CD4-positive, alpha-beta T cell treated with Interleukin-2 at 100 ng/mL for 4 hours (primary cell): ENCODE measurements at places on chromosomes 7 and 10.

DNA sequence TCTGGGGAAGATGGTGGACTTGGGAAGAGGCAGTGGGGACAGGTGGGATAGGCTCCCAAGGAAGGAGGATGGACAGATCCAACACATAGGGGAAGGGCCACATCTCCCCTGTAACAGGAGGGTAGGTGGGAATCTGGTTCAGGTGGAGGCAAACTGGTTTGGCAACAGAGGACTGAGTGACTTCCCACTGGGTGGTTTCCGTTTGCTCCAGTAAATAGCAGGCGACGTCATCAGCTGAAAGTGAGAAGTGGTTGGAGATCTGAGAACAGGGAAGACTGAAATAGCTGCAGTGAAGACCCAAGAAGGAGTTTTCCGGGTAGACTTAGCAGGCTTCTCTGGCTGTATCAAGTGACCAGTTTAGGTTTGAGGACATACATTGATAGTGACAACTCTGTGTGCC, 504.4 kb downstream of the GALNT17 start:
- no peak for DNase-seq

- no peak for DNase-seq
Observed at GRCh38 chr7:28984631-28985030, 26.5 kb upstream of the TRIL start.

- DNase-seq = no peak
Observed at GRCh38 chr10:111233439-111233838, 156.6 kb downstream of the ADRA2A start.

GRCh38 chr7:39461263-39461820, 104.9 kb upstream of the YAE1 start:
- DNase-seq = no peak

DNA sequence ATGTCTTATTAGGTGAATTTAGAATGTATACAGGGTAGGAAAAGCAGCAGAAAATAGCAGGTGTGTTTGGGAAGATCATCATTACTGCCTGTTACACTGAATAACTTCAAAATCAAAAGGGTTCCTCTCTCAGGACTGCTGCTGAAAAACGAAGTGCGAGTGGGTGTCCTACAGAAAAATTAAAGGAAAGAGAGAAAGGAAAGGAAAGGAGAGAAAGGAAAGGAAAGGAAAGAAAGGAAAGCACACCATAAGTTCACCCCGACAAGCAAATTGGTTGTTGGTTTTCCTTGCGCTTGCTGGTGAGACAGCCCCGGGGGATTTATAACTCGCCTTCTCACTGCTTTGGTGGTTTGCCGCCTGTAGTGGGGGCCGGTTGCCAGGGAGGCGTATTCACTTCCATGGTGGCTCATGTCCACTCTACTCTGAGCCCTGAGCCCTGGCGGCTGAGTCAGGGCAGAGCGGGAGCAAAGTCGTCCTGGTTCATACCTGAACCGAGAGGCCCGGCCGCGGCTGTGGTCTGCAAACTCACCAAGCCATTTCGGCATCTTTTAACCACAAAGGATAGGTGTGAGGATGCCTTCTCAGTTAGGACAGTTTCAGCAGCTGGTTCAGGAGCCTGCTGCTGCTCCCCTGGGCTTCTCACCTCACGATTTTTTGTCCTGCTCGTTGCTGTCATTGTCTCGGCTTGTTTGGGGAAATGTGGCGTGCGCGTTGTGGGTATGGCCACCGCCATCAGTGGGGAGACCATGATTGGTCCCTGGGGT, 26.1 kb downstream of the INPP5A start:
- no peak for DNase-seq

- DNase-seq = no peak
Observed at GRCh38 chr7:116698930-116699721, 27.1 kb downstream of the MET start.

DNA sequence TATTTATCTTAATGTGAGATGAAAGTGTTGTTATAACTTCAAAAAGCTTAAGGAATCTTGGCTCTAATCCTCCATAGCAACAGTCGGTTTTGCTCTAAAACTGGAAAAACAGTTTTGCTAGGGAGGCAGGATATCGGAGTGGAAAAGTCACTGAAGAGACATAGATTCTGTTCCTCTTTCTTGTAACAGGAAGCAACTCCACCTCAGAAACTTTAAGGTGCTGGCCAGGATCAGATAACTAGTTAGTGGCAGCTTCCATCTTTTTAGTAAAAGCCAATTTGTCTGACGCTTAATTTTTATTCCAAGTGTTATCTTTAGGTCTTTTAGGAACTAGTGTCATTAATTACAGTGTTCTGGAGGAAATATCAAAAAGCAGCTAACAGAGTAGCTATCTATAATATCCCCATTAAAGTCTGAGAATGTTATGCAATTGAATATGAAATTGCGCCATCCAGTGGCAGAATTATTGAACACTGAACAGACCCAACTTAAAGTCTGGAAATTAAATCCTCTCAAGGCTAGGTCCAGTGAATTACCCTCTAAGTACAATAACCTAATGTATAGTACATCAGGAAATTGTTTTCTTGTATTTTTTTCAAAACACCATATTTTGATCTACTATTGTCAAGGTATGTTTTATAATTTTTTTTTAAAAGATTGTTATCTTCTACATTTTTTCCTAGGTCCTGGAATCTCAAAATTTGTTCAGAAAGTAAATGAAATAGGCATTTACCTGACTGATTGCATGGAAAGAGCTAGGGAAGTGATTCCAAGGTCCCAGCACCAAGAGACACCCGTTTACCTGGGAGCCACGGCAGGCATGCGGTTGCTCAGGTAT, 65.9 kb upstream of the CC2D2B start:
- peak; percentile 58 for DNase-seq

DNA sequence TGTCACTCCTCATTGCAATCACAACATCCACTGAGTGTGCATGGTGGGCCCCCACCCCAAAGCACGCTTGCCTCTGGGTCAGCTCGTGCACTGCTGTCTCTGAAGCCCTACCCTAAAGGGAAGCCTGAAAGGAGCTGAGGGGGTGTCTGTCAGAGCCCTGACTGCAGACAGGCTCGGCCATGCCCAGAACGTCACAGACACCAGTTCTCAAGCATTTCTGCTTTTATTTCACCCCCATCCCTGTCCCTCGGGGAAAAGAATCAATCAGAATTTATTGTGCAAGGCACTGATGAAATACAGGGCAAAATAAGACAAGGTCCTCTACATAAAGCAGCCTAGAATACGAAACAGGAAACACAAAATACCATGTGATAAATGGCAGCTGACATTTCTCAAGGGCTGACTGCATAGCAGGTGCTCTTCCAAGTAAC, 231.8 kb downstream of the WDR37 start:
- no peak for DNase-seq

GRCh38 chr10:48526846-48527505, 77.9 kb downstream of the ARHGAP22 start:
- no peak for DNase-seq

DNA sequence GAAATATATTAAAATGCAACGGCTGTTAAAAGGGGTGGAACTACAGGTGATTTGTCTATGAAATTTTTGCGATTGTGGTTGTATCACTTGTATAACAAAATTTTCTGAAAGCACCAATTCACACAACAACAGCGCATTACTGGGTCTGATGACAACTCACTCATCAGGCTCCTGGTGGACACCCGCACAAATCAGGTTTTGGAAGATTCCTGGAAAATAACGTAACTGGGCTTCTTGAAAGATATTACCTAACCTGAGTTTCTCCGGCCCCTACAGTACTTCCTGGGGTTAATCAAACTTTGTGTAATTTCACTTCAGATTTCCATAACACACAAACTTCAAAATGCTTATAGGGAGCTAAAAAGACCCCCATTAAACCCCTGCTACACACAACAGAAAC, 7.6 kb downstream of the SNX8 start:
- no peak for DNase-seq

DNA sequence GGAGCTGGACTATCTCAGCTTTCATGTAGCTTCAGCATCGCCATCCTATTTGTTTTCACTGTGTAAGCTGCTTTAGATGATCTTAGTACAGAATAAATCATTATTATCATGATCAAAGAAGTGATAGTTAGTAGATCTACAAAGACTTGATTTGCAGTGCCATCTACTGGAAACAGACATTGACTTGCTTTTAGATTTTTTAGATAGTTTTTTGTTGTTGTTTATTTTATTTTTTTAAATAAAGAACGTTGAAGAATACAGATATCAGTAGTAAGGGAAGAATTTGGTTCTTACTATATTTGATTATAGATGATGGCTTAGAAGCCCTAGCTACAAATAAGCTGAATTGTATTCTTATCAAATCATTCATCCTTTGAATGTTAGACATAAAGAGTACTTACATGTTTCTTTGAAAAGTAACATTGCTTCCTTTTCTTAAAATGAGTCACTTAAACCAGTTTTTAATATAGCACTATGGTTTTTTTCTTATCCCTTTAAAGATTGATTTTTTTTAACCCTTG, 6.3 kb upstream of the SFMBT2 start:
- peak; percentile 63 for DNase-seq

- peak; percentile 36 for DNase-seq
Observed at GRCh38 chr10:102796407-102797176, 40.6 kb downstream of the CYP17A1 start.

GRCh38 chr10:121284936-121285335, 313.3 kb downstream of the FGFR2 start:
- no peak for DNase-seq

GRCh38 chr7:47185170-47185569, 396.7 kb downstream of the TNS3 start:
- DNase-seq = no peak

- no peak for DNase-seq
Observed at GRCh38 chr10:78182841-78183240, 149.2 kb downstream of the RPS24 start.

DNA sequence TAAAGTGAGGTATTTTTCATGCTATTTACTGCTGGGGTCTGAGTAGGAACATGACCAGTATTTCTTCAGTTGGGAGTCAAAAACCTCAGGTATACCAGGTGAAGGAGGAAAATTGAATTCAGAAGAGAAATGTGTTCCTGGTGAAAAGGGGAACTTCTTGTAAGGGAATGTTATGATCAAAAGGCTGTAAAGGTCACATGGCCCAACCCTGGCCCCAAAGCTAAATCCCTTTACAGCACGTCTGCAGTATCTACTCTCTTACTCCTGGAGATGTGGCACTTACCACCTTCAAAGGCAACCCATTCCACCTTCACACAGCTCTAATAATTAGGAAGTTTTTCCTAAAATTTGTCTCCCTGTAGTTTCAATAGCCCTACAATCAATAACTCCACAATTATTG, 15.2 kb downstream of the PIK3AP1 start:
- no peak for DNase-seq

GRCh38 chr10:125628104-125629049, 54.6 kb downstream of the TEX36 start:
- DNase-seq = no peak

DNA sequence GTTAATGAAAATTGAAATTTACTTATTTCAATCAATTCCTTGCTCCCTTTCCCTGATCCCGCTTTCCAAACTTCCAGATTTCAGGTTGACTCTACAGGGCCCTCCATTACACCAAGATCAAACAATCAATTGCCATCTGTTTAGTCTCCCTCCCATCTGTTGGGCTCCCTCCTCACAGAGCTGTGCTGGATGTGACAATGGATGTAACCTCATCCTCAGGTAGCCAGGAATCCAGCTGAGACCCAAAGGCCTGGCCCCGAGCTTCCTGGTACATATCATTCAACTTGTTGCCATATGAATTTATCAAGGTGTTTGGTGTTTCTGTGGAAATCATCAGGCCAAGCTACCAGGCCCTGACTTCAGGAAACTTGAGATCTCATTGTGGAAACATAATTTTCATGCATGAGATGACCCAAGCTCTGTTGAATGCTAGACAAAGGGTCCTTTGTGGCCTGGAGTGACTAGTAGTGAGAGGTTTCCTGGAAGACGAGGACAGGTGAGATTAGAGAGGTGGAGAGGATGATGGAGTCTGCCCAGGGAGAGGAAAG, 148.6 kb upstream of the PDE1C start:
- DNase-seq = no peak

GRCh38 chr7:42224391-42225003, 12.5 kb downstream of the GLI3 start:
- no peak for DNase-seq

- DNase-seq = no peak
Observed at GRCh38 chr7:126185959-126186580, 1066.7 kb downstream of the GRM8 start.

DNA sequence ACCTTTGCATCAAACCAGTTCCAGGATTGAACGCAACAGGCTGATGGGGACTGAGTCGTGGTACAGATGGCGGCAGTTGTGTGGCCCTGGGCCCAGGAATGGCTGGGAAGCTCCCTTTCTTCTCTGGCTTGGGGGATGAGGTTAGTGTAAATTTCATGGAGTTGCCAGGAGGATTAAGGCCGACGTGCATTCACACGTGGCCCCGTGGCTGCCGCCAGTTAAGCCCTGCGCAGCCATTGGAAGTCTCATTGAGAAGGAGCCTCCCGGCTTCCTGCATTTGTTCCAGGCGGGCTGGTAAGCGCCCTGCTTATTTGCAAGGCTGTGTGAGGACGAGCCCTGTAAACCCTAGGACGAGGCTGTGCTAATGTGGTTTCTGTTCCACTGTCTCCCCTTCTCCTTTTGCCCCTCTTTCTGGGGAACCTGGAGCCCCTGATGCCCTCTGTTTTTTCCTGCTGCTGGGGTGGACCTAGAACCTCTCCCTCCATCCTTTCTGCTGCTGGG, 174.7 kb upstream of the TNRC18 start:
- no peak for DNase-seq

GRCh38 chr7:33719059-33719581, 186.2 kb upstream of the BMPER start:
- no peak for DNase-seq

DNA sequence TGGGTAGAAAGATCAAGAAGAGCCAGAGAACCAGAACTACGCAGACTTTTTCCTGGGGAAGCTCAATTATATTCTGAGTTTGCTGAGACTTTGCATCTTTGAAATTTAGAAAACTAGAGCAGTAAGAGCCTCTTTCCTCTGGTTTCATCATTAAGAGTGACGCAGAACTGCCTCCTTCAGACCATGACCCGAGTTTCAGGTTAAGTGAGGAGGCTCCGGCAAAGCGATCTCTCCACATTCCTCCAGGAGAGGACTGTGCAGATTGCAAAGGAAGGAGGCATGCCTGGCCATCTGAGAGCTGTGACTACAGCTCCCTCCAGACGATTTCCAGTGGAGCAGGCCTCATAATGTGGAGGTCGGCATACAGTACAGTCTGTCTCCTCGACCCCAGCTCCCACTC, 115.8 kb upstream of the LANCL2 start:
- no peak for DNase-seq

DNA sequence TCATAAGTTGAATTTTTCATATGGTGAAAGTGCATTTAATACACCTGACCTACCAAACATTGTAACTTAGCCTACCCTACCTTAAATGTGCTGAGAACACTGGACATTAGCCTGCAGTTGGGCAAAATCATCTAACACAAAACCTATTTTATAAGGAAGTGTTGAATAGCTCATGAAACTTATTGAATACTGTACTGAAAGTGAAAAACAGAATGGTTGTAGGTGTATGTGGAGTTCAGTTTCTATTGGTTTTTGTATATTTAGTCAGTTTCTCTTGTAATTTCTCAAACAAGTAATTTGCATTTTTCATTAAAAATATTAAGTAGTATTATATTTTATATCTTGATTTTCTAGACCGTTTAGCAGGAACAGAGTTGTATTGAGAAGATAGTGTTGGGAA, 15.3 kb downstream of the CCDC7 start:
- no peak for DNase-seq

- no peak for DNase-seq
Observed at GRCh38 chr7:18952846-18953245, 164.6 kb downstream of the TWIST1 start.
